ENCODE measurements at places on chromosomes 5 and 9. TPM values are rescaled to one million over a fixed set of nuclear protein-coding genes. Genes with fewer than 3 reads are reported as not detected.

DNA sequence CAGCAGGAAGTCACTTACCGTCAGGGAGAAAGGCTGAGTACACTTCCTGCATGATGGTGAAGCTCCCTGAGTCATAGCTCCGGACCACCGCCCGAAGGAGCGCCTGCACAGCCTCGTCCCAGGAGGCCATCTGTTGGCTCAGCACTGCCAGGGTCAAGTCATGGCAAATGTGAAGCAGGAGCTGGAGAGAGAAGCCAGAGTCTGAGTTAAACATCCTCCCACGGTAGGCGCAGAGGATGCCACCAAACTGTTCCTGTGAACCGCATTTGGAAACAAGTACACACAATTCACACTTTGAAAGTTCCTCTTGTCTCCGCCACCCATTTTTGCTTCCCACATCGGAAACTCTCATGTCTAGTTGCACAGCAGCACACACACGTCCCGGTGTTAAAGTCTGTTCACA, 33.9 kb downstream of the CNOT8 start:
- DNase-seq: no peak

The FAXDC2 gene
- total RNA-seq: 15.0 TPM

- no peak for DNase-seq
Measured at GRCh38 chr5:171462136-171462927, 42.9 kb downstream of the FGF18 start.

The PLGRKT gene
- 23.5 TPM for total RNA-seq
